ENCODE measurements at places on chromosomes 6 and 20.
A peak's percentile ranks its signal among the peaks of the same experiment; 100 is the strongest.

DNA sequence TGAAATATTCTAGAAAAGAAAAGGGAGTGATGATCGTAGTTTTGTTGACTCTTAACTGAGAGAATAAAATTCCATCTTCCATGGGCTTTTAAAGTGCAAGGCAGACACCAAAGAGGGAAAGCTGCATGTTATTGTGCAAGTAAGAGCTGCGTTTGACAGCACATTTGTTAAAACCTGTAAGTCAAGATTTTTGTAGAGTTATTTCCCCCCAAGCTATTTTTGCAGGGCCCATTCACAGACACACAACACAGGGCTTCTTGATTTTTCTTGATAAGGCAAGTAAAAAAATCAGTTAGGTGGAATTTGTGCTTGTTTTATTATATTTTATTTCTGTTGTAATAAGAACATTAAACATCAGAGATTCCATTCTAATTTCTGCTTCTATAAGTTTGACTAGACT lies 13.8 kb downstream of the CFAP206 start:
- no peak for DNase-seq

GRCh38 chr20:34365765-34366213 lies 2.7 kb downstream of the ITCH start:
- DNase-seq, result no peak

GRCh38 chr6:30743099-30744053 lies 889 bp upstream of the FLOT1 start:
- DNase-seq, result peak; percentile 21

- DNase-seq, result no peak
These were observed 398.5 kb downstream of the TAF4 start for GRCh38 chr20:61667056-61667792.

All from AG20443 (cell line).